ENCODE measurements at places on chromosomes 3 and 15. TPM values are rescaled to one million over a fixed set of nuclear protein-coding genes. Genes with fewer than 3 reads are reported as not detected.

GRCh38 chr3:13963137-13963886 lies 83.4 kb upstream of the WNT7A start:
- no peak for DNase-seq

GRCh38 chr3:196661400-196661799 lies 21.9 kb downstream of the NRROS start:
- no peak for DNase-seq

DNA sequence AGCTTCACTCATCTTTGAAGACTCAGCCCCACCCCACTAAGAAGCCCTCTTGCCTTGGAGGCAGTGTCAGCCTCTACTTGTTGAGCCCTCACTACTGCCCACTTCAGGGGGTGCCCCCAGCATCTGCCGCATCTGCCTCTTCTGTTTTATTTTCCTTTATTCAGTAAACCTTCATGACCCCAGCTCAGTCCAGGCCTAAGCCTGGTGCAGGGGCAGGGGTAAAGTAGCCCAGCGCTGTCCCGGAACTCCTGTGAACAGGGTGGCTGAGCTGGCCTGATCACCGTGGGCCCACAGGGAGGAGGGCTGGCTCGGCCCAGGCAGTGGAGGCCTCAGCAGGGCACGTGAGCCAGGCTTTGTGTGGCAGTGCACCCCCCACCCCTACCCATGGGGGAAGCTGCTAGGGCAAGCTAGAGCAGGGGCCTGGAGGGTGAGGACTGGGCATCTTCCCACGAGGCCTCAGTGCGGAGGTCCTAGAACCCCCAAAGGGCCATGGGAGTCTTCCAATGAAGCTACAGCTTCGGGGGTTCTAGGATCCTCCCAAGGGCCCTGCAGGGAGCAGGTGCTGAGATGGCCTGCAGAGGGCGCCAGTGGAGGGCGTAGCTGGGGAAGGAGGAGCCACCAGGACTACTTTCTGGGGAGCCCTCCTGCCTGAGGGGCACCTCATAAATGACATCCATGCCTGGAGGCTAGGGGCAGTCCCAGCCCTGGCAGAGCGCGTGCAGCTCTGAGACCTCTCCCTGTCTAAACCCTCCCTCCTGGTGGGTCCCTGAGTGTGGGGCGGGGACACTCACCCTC lies 36.0 kb downstream of the TSPAN3 start:
- no peak for DNase-seq

DNA sequence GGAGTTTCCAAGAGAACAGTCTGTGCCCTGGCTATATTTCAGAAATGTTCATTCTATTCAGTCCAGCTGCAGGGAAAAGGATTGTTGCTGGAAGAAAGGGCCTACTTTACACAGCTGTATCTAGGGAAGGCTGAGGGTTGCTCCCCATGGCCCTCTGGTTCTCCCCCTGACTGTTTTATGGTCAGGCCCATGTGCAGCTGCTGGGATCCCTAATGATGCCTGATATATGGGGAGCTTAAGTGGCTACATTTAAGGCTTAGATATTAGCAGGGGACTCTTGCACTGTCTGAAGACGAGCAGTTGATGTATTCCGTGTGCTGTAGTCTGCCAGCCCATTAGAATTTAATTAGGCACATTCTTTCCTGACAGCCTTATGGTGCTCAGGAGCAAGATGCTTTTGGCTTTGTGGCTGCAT lies 72.0 kb downstream of the FAM43A start:
- DNase-seq: no peak

DNA sequence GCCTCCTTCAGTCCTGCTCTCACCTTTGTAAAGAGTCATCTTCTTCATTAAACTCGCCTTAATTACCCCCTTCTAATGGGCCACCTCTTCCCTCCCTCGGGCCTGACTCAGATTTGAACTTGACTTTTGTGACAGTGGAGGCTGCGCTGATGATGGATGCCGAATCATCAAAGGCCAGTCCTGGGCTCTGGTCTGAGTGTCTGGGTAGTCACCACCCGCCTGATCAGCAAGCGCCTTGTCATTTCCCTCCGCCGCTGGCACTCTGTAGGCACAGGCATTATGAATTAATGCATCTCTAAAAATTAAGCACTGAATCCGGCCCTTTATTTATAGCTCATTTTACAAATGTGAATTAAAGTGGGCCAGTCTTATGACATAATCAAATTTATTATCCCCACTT lies 116.7 kb upstream of the PROK2 start:
- no peak for DNase-seq

The ARHGAP31 gene
- 4.5 TPM for total RNA-seq

The CYFIP1 gene
- 19.3 TPM for total RNA-seq
